ENCODE measurements at places on chromosomes 3 and 15.

DNA sequence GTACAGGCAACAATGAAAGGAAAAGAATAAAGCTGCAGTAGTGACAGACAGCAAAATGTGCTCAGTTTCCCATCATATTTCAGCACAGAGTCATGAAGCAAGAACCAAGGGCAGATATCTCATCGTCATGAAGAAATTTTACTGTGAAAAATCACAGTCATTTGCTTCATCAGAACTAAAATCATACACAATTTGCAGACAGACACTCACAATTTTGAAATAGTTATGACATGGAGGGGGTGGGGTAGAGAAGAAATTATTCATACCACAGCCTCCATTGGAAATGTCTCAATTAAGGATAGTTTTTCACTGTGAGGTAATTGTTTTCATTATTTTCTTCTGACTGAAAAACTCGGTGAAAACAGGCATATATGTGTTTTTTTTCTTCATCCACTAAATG is 78.8 kb upstream of the CNTN3 start:
- peak; percentile 52 for DNase-seq

DNA sequence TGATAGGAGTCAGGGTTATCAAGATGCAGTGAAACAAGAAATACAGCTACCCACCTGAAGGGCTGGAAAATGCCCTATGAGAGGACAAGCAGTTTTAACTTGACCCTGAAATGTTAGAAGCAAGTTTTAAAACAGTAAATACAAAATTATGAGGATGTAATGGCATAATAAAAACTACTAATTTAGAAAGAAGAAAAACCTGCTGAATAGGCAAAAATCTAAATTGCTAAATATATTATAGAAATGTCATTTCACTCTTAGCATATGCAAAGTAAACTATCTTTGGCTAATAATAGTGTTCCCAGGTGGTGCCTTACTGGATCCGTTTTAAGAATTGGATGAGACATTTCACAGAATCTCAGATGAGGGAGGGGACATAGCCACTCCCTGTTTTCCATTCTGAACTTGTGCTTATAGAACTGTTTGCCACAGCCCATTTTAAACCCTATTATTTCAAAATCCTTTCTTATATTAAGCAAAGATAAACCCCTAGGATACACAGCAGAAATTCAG is 294.6 kb downstream of the LSAMP start:
- no peak for DNase-seq

DNA sequence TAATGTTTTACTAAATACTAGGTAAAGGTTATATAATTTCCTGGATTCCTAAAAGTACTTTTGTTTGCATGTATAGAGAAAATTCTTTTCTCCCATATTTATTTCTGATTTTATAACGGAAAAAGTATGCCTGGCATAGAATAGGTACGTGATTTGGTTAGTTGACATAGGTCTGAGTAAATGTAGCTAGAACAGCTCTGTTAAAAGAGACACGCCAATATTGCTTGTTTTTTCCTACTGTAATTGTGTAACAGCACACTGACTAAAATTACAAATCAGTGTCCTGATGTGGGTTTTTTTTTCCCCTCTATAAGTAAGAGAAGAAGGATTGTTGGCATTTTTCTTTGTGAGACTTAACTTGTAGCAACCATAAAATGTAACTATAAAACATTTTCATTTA is 26.7 kb downstream of the KLHL24 start:
- DNase-seq = no peak

- DNase-seq = no peak
Measured at GRCh38 chr3:156606729-156607128, 51.8 kb upstream of the SSR3 start.

DNA sequence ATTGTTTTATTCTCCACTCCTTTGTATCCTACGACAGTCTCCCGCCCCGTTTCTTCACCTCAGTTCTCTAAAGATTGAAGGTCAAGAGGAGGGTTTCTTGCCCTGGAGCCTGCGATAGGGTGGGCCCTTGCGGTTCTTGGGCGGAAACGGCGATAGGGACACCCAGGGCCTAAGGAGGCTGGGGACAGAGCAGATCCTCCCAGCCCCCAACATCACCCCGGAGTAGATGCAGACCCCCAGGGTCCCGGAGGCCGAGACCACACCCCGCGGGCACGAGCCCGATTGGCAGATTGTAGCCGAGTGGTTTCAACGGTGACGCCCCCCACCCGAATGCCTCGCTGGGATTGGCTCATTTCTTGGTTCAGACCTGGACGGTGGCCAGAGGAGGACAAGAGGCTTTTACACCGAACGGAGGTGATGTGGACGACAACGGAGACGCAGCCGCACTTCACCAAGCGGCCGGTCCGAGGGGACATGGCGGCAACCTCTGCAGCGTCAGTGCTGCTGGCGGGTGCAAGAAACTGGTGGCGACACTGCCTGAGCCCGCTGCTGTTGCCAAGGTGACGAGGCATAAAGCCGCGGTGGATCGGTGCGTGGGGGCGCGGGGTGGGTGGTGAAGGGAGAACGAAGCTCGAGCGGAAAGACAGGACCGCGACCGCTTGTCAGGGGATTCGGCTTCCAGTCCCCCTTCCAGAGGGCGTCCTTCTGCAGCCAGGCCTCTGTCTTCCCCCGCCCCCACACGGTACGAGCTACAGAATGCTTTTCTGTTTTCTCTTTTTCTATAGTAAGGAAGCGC is 19.0 kb upstream of the MCF2L2 start:
- peak; percentile 89 for DNase-seq

DNA sequence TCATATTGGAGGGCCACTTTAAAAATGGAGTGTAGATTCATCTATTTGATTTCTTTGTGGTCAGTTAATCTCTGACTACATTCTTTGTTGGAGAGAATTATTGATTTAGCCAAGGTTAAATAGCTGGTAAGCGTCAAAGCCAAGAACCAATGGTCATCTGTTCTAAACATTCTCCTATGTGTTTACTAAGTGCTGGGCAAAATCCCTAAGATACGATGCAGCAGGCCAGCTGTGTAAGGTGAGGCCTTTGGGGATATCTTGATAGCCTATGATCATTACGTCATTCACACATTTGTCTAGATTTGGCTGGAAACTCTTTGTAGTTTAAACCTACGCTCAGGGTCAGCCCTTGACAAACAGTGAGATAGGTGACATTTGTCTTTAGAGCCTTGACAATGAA is 236.2 kb downstream of the NR1D2 start:
- DNase-seq = no peak

GRCh38 chr3:24472358-24472757 is 22.3 kb downstream of the THRB start:
- no peak for DNase-seq

DNA sequence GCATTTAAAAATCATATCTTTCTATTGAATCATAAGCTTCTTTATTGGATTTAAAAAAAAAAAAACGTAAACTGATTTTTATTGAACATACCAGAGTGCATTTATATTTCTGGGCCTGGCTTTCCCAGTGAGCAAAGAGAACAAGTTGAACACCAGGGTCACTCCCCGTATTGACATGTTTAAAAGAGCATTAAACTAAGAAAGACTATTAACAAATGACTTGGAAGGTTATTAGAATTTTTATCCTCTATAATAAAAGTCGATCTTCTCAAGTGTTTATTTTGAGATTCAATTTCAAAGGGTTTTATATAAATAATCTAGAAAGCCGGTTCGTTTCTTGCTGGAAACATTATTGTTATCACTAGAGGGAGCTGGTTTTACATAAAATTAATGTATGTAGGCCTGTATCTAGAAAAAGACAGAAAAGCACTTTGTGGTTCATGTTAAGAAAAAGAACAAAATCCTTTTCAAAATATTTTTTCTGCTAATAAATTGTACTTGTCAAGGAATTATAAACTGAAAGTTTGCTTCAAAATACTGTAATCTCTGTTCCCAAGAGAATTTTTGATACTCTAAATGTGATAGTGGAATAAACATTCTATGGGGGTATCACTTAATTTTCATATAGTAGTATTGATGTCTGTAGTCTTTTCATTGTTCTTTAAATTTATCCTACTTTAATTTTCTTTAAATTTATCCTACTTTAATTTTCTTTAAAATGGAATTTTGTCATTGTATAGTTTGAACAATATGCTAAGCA is 321.8 kb upstream of the MME start:
- DNase-seq = peak; percentile 44

DNA sequence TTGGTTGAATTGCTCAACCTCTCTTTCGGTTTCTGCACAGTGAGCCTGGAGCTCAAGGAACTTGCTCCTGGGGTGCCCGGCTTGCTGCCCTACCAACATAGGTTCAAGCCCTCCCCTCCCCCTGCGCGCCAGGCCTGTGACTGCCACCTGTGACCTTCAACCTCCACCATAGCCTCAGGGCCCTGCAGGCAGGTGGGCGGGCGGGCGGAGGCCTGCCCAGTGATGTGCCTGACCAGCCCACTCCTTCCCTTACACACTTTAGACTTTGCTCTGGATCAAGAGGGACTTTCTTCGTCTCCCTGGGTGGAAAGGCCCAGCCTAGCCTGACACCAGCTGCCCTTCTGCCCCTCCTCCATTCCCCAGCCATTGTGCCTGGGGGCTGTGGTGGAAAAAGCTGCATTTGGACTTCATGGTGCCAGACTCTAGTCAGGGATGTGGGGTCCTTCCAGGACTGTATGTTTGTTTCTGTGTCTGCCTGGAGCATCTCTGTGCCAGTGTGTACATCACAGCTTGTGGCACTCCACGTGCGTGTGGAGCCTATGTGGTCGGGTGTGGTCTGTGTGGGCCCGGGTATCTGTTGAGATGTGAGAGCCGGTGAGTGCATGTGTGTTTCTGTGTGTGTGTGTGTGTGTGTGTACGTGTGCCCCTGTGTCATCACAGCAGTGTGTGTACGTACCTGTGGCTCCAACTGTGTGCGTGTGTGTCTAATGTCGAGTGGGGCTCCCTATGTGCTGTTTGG is 9.5 kb downstream of the PRKCD start:
- no peak for DNase-seq
